ENCODE measurements at places on chromosomes 6 and 20.

DNA sequence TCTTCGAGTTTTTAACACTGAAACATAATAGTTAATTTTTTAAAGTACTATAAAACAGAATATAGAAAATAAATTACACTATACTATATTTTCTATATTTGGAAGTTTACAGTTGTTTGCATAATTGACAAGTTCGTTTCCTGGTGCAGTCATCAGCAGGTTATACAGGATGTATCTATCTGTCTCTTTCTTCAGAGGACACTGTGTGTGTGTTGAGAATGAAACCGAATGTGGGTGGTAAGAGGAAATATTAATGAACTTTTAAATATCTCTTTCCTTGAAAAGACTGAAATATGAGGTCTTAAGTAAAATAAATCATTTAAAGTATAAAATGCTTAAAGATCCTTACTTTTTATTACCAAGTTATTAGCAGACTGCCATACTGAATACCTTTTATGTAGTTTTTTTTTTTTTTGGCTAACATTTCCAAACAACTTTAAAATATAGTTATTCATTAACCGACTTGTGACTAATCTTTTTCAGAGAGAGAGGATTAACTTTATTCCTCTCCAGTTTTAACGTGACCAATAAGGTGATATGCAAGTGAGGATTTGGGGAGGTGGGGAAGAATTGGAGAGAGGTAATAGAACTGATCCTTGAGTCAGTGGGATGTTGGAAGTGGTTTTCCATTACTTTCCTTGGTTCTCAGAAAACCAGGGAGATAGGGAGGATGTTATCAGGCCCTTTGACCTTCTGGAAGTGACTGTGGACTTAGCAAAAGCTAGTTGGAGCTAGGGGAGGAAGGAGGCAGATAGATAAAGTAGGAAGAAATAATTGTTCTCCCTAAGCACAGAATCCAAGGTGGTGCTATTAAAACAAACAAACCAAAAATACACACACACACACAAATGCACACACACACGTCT lies 380.0 kb upstream of the FLRT3 start:
- H3K27me3 ChIP-seq, result no peaks in the 10 kb centered on the region
- H3K4me3 ChIP-seq, result no peak overlapping the region
- no peak overlapping the region for H3K27ac ChIP-seq
- H3K36me3 ChIP-seq, result no peaks in the 10 kb centered on the region
- H3K4me1 ChIP-seq, result peaks cover 8% of the 10 kb centered on the region

DNA sequence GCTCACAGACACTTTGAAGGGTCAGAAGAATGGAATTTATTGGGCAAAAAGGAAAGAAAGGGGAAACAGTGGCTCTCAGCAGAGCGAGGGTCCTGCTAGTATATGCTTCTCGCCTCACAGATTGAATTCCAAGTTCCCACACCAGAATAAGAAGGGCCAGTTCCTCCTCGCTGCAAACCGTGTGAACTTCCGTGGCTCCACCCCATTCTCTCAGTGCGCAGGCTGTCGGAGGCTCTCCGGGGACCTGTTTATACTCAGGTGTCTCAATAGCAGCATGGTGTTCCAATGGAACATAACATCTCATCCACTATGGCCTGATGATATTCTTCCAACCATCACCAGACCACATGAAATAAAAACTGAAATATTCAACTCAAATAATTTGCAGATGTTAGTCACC lies 4.6 kb downstream of the SAMD3 start:
- no peaks in the 10 kb centered on the region for H3K27me3 ChIP-seq
- no peak overlapping the region for H3K4me3 ChIP-seq
- H3K27ac ChIP-seq, result no peak overlapping the region
- H3K36me3 ChIP-seq, result no peaks in the 10 kb centered on the region

GRCh38 chr20:20076297-20077065 lies 24.1 kb downstream of the CFAP61 start:
- H3K36me3 ChIP-seq, result no peaks in the 10 kb centered on the region
- no peak for DNase-seq
- H3K4me1 ChIP-seq, result no peaks in the 10 kb centered on the region

DNA sequence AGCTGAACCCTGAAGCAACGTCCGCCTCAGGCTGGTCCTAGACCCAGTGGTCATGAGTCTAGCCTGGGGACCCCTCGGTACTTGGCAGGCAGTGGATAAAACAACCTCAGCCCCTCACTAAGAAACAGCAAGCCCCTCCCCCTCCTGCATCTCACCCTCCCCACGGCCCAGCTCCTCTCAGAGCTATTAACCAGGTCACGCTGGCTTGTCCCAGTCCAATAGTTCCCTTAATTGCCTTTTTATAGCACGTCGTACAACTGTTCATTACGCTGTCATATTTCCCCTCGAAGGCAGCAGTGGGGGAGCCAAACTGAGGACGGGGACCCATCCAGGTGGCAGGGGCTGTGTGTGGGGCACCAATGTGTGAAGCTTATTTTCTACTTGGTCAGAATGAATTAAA lies 8.6 kb upstream of the SLC32A1 start:
- no peaks in the 10 kb centered on the region for H3K36me3 ChIP-seq
- no peak overlapping the region for H3K4me3 ChIP-seq
- no peak overlapping the region for H3K27ac ChIP-seq
- H3K27me3 ChIP-seq, result peaks cover 42% of the 10 kb centered on the region
- no peak for DNase-seq

- H3K36me3 ChIP-seq, result peaks cover 30% of the 10 kb centered on the region
- H3K27ac ChIP-seq, result no peak overlapping the region
- no peak overlapping the region for H3K4me3 ChIP-seq
- H3K27me3 ChIP-seq, result no peaks in the 10 kb centered on the region
These were observed 16.2 kb upstream of the ADRM1 start for GRCh38 chr20:62286493-62287064.

- DNase-seq, result no peak
- no peak overlapping the region for H3K27ac ChIP-seq
- H3K36me3 ChIP-seq, result no peaks in the 10 kb centered on the region
- no peak overlapping the region for H3K4me3 ChIP-seq
These were observed 91.2 kb downstream of the CARMIL1 start for GRCh38 chr6:25370178-25371036.

- H3K36me3 ChIP-seq, result no peaks in the 10 kb centered on the region
- no peaks in the 10 kb centered on the region for H3K27me3 ChIP-seq
- peak overlapping the region; percentile 39 for H3K27ac ChIP-seq
- no peak for DNase-seq
These were observed 216.6 kb downstream of the IBTK start for GRCh38 chr6:82030761-82031503.

DNA sequence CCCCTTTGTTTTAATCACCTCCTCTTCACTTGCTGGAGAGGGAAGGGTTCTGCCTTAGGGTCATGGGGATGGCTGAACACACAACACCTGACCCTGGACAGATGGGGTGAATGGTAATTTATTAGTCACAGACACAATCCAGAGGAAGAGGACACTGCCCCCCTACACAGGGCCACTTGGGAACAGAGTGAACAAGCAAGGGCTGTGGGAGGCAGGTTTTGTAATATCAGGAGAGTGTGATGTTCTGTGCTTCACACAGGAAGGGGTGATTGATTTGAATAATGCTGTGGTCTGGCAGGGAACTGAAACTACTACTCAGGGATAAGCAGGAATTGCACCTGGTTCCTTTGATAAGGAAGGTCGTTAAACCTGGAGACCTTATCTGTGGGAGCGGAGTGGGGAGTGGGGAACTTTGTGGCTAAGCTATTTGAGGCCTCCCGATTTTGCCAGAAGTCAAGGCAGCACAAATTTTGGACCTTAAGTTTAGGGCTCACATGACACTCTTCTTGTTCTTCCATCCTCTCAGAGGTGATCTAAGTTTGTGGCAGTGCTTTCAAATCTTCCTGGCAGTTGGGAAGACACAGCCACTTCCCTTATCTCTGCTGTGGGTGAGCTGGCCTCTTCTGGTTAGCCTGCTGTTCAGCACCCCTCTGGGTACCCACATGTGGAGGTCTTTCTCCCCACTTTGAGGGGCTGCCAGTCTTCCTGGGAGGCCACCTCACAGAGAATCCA lies 77.8 kb downstream of the CD164 start:
- no peaks in the 10 kb centered on the region for H3K4me1 ChIP-seq
- no peak overlapping the region for H3K27ac ChIP-seq
- no peaks in the 10 kb centered on the region for H3K36me3 ChIP-seq
- H3K27me3 ChIP-seq, result no peaks in the 10 kb centered on the region

GRCh38 chr20:14853079-14853478 lies 515.7 kb upstream of the FLRT3 start:
- H3K36me3 ChIP-seq, result no peaks in the 10 kb centered on the region
- no peak overlapping the region for H3K4me3 ChIP-seq
- DNase-seq, result no peak
- no peaks in the 10 kb centered on the region for H3K27me3 ChIP-seq

DNA sequence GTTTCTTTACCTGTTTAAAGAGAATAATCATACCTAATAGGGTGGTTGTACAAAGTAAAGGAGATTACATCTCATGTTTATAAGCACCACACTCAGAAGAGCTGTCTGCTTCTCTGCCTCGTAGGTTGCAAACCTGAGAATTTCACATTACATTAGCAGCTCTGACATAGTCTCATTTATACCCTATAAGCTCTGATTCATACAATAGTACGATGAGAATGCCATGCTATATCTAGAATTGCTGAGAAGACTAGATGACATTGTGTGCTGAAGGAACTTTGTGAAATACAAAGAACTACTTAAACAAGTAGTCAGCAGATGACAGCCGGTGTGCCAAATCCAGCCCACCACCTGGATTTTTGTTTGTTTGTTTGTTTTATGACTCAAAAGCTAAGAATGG lies 121.2 kb downstream of the ADAT2 start:
- H3K27me3 ChIP-seq, result no peaks in the 10 kb centered on the region
- DNase-seq, result no peak
- no peak overlapping the region for H3K4me3 ChIP-seq

- DNase-seq, result no peak
- H3K36me3 ChIP-seq, result no peaks in the 10 kb centered on the region
- no peaks in the 10 kb centered on the region for H3K4me1 ChIP-seq
- no peaks in the 10 kb centered on the region for H3K27me3 ChIP-seq
- H3K27ac ChIP-seq, result no peak overlapping the region
These were observed 32.9 kb upstream of the RPL7L1 start for GRCh38 chr6:42846505-42846904.

DNA sequence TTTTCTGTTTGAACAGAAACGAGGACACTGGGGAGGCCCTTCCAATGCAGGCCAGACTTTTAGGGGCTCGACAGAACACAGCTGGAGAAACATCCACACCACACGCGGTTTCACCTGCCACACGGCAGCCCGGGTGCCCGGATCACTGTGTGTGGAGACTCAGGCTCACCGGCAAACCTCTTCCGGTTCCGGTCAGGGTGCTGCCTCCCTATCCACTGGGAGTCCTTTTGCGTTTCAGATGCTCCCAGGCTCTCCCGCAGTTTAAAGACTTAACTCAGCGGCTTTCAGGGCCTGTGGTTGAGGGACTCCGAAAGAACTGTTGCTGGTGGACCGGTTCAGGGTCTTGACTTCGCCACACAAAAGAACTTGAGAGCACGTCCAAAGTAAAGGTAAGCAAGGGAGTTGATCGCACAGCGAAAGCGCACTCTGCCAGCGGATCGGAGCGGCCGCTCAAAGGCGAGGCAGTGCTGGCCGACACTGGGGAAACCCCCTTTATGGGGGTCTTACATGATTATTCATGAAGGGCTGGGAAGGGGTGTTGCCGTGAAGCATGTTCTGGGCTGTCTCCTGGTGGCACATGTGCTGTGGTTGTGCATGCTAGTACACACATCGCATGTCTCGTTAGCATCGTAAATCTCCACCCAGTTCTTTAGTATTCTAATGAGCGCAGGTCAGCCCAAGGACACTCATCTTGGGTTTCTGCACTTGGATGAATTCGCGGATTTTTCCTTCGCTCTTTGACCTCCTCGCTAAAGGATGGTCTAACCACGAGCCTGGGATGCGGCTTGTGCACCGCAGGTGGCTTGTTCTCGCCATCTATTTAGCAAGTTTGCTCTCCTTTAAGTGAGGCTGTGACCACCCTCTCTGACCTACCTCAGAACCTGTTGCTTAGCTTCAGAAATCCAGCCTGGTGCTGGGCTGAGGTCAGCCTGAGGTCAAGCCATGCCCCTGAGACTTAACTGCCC lies 180.3 kb downstream of the CDH26 start:
- H3K4me1 ChIP-seq, result no peaks in the 10 kb centered on the region
- H3K27ac ChIP-seq, result peak overlapping the region; percentile 11
- peaks cover 6% of the 10 kb centered on the region for H3K27me3 ChIP-seq
- DNase-seq, result no peak

All from keratinocyte (primary cell).